ENCODE measurements at places on chromosomes 1 and 21. TPM values are rescaled to one million over a fixed set of nuclear protein-coding genes. Genes with fewer than 3 reads are reported as not detected.

DNA sequence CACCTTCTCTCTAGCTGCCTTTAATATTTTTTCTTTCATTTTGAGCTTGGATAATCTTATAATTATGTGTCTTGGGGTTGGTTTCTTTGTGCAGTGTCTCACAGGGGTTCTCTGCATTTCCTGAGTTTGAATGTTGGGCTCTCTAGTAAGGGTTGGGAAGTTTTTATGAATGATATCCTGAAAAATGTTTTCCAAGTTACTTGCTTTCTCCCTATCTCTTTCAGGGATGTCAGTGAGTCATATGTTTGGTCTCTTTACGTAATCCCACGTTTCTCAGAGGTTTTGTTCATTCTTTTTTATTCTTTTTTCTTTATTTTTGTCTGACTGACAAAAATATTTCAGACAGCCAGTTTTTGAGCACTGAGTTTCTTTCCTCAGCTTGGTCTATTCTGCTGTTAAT lies 55.4 kb upstream of the CCDC190 start:
- DNase-seq: peak; percentile 63

- no peak for DNase-seq
These were observed 44.6 kb upstream of the RBM34 start for GRCh38 chr1:235205687-235206086.

DNA sequence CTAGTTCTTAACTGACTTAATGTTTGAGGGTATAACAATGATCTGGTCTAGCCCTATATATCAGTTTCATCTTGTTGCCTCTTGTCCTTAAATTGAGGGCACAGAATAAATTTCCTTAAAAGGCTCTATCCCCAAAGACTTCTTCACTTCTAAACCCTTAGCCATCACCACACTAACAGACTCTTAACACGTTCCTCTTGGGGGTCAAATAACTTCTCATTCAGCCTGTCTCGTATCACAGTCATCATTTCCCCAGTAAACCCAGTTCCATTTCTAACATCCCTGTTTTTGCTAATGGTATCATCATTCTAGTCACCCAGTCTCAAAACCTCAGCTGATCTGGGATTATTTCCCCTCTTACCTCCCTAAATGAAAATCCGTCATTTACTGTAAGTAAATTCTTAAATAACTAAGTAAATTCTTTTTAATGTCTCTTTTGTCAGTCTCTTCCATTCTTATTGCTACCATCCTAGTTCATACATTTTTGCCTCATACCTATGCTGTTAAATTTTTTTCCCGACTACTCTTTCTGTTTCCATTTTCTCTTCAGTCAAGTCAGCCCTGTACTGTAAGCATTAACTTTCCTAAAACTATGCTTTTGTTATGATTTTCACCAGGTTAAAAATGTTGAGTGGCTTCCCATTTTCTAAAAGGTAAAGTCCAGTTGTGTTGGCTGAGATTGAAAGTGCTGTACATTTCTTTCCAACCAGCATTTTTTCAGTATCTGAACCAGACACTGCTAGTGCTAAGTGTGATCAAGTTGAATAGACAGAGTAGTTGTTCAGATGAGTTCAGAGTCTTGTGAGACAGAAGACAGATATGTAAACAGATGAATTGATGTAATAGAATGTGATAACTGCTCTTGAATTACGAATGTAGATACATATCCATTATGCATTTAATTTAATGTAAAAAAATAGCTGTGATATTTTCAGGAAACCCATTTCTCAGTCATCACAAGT lies 6.9 kb downstream of the CTTNBP2NL start:
- DNase-seq: no peak

DNA sequence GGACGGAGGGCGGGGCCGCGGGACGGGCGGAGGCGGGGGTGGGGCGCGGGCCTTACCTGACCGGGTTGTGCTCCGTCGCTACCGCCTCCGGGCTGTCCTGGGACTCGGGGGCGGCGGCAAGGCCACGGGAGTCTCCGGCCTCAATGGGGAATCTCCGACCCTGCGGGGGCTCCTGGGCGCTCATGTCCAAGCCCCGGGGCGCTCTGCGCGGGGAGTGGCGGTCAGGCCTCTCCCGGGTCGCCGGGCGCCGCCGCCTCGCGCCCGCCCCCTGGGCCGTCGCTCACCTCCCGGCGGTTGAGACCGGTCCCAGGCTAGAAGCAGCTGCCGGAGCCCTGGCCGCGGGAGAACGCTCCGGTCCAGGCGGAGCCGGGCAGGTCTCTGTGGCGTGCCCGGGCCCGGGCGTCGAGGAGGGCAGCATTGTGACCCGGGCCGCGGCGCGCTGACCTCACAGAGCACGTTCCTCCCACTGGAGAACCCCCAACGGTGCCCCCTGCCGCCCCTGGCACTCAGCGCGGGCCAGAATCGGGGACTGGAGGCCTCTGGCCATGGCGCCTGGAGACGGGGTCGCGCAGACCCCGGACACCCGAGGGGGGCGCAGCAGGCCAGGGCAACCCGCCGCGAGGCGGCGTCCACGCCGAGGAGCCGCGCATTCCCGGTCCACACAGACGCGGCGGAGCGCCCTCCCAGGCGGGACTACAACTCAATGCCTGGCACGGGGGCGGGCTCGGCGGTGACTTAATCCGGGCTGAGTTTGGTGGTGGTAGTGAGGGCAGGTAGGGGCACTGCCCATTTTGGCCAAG lies 411 bp downstream of the FAM229A start:
- no peak for DNase-seq

- no peak for DNase-seq
These were observed 226.4 kb downstream of the LBR start for GRCh38 chr1:225201447-225201846.

GRCh38 chr1:245091818-245092637 lies 62.8 kb upstream of the KIF26B start:
- DNase-seq: peak; percentile 95

DNA sequence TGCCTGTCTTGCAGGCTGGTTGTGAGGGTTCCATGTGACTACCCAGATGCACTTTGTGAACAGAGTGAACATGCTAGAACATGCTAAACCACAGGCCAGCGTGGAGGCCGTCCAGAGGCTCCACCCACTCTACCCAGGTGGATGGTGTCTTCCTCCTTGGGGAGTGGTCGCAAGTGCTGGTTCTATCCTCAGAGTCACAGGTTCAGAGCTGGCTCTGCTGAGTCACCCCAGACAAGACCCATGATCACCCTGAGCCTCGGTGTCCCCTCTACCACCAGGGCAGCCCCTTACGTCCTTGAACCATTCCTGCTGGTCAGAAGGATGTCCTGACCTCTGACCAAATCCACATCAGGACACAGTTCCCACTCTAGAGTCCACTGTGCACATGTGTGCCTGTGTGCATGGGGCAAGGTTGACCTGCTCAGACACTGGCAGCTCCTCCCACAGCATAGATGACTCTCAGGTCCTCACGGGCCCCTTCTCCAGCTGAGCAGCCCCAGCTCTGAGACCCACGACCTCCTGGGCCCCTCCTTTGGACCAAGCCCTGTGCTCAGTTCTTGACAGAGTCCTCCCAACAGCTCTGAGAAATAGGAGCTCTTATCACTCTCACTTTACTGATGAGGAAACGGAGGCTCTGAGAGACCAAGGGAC lies 391.8 kb downstream of the MATN1 start:
- no peak for DNase-seq

- no peak for DNase-seq
These were observed 618 bp upstream of the SERTAD4 start for GRCh38 chr1:210231846-210232510.

DNA sequence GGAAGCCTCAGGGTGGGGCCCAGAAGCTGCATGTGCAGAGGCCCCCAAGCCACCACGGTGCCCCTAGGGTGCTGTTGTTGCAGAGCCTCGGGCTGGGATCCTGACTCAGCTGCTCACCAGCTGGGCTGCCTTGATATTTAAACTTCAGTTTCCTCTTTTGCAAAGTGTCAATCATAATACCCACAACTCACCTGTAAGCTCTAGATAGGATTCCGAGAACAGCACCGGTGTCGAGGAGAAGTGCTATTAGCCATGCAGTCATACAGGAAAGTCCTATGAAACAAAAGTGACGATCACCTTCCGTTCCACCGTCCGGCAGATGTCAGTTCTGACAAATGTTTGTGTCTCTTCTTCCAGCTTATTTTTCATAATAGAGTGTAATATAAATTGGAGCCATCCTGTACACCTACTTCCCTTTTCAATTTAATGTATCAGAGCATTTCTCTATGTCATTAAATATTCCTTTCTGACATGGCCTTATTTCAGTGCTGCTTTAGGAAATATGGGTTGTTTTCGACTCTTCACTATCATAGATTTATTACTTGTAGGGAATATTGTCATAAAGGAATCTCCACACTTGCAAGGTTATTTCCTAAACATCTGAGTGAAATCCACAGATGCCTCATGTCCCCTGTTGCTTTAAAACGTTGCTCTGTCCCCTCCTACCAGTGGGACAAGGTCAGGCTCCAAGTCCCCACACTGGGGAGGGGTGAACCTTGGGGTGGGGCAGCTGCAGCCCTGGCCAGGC lies 100.8 kb downstream of the SIK1 start:
- no peak for DNase-seq

GRCh38 chr1:187570166-187570565 lies 741.4 kb downstream of the PLA2G4A start:
- DNase-seq: no peak

- DNase-seq: no peak
These were observed 48.4 kb downstream of the B3GALNT2 start for GRCh38 chr1:235455823-235456222.

- peak; percentile 58 for DNase-seq
These were observed 28.4 kb upstream of the FHAD1 start for GRCh38 chr1:15218287-15219279.

- DNase-seq: no peak
These were observed 45.9 kb downstream of the PLXNA2 start for GRCh38 chr1:208198236-208198635.

DNA sequence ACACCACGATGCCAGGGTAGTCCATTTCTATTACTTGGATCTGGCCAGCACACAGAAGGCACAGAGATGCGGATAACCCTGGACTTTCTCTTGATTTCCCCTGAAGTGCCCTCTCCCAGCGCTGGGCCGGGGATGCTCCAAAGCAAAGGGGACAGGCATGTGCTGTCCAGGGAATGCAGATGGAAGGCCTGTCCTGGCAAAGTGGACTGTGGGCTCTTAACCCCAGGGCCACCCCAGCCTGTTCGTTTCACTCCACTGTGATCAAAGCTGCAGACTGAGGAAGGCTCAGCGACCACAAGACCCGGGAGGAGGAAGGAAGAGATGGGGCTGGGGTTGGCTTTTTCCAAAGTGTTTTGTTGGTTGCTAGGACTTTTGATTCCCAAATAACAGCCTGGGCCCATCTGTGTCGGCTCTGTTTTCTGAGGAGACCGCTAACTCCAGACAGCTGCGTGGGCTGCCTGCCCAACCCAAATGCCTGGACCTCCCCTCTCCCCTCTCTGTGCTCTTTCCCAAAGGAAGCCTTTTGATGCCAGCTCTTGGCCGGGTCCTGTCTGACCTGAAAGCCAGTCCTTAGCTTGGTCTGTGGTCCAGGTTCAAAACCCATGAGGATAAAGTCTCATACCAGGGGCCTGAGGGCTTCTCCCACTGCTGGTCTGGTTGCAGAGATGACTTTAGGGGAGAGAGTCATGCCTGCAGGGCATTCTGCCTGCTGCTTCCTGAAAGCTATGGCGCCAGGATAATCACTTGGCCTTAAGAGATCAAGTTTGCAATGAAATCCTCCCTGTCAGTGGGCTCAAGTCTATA lies 119.6 kb upstream of the CD34 start:
- DNase-seq: peak; percentile 86

DNA sequence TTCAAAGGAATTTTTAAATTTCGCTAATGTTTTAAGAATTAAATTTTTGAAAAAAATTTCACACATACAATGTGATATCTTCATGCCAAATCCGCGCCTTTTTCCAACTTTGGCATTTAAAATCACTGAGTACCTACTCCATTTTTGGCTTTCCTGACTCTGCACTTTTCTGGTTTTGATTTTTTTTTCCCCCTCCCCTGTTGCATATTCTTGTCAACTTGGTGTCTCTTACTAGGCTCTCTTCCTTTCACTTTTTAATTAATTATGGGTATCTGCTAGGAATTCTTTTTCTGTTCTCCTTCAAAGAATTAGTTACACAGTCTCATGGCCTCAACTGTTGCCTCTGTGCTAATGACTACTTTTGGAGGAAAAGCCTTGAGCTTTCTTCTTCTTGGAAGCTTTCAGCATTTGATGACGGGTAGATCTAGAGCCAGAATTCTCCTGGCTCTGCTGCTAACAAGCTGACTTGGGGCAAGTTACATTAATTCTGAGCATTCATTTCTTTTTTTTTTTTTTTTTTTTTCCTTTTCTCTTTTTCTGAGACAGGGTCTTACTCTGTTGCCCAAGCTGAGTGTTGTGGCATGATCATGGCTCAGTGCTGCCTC lies 1.8 kb downstream of the AGL start:
- DNase-seq: no peak

DNA sequence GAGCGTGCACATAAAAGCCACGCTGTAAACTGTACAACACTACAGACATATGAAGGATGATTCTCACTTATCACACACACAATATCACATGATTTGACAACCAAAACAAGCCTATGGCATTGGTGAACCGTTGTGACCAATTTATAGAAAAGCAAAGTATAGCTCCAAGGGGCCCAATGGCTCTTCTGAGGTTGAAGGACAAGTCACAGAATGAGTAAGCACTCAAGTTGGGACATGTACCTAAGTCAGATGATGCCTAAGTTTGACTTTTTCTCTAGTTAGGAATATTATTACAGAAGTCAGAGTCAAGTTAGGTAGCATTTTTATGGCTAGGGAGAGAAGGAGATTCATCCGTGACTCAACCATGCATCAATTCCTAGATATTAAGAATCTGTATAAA lies 45.7 kb downstream of the PLPP3 start:
- no peak for DNase-seq

Gene TMEM39B
- 10.4 TPM for total RNA-seq

Gene LYPD8
- not detected for total RNA-seq

Gene CITED4
- total RNA-seq: 1.8 TPM

Gene CD1E
- not detected for total RNA-seq

Gene SYPL2
- 0.34 TPM for total RNA-seq

Gene TRIM58
- not detected for total RNA-seq

Gene ERRFI1
- 316 TPM for total RNA-seq
